Neuronal stem cell (in vitro differentiated cells): ENCODE measurements at places on chromosomes 12 and 14.
A peak's percentile ranks its signal among the peaks of the same experiment; 100 is the strongest.

- DNase-seq: no peak
These were observed 417.5 kb downstream of the LRIG3 start for GRCh38 chr12:58502841-58503240.

DNA sequence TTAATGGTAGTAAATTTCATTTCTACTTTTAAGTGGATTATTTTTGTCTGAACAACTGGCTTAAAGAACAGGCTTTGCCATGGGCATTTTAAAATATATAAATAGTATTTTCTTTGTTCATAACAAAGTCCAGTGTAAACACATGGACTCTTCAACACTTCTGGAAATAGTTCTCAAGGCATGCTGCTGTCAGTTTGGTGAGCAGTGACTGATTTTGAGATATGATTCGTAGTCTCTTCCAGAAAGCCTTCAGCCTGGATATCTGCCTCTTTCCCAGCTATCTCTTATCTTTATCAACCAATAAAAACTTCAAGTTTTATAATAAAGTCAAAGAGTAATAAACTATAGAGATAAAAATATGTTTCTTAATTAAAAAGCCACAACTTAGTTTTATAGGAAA is 110.7 kb downstream of the NAV3 start:
- no peak for DNase-seq

- no peak for DNase-seq
These were observed 8.6 kb upstream of the MSI1 start for GRCh38 chr12:120377611-120378010.

DNA sequence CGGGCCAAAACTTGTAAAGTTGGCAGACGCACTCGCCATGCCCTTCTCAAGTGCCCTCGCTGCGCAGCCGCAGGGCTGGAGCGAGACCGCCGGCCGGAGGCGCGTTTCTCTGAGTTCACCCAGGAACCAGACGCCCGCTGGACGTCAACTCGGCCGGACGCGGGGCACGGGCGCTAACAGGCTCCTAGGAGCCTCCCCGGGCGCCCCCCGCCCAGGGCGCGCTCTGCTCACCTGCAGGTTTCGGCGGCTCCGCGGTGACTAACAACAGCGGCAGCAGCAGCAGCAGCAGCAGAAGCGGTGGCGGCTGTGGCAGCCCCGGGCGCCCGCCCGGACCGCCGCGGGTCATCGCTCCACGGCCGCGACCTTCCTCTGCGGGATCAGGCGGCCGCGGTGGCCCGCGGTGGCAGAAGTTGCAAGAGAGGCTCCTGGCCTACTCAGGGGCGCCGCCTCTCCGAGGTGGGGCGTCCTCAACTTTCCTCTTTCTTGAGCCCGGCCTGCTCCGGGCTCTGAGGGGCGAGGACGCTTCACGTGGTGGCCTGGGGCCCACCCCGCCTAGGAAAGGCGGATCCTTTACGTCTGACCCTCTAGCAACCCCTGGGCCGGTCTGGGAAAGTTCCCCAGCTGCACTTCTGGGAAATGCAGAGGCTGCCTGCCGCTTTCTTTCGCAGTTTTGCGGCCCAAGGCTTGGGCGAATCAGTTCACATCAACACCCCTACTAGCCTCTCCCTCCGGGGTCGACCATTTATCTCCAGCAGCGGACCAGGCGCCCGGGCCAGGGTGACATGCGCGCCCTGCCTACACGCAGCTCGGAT is at the start of gene PLBD1:
Gene PLBD1 (minus strand): TSS at position 533 of the 812 bp plus-strand sequence. CDS start 187 bp downstream, at position 346.
- peak; percentile 39 for DNase-seq

GRCh38 chr12:128810182-128811127 is 13.3 kb downstream of the SLC15A4 start:
- DNase-seq: no peak

DNA sequence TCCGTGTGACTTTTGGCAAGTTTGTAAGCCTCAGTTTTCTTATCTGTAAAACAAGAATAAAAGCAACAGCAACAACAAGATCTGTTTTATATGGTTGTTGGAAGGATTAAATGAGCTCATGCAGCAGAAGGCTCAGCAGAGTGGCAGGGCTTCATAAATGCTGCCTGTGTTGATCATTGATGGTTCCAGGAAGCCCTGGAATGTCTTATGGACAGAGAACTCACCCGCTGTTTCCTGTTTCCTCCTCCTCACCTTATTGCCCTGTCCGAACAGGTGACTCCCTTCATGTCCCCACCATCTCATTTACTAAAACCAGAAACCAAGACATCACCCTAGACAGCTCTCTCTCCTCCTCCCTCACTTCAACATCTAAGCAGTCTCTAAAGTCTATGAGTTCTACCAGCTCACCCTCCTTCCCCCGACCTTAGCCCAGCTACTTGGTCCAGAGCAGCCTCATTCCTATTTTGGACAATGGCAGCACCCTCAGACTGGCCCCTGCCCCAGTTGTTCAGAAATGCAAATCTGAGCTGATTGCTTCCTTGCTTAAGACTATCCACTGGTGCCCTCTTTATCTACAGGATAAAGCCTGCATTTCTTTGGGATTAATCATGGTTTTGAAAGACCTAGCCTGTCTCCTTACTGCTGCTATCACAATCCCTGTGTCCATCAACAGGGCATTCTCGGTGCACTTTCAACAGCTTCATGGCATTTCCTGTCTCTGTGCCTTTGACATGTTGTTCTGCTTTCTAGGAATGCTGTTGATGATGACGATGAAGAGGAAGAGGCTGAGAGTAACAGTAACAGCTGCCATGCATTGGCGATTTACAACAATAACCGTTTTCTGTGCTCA is 21.4 kb upstream of the GSG1 start:
- no peak for DNase-seq

- no peak for DNase-seq
These were observed 976.7 kb upstream of the TMEM132C start for GRCh38 chr12:127290251-127290650.

GRCh38 chr14:105491366-105491973 is 424 bp downstream of the TEDC1 start:
- DNase-seq: no peak

DNA sequence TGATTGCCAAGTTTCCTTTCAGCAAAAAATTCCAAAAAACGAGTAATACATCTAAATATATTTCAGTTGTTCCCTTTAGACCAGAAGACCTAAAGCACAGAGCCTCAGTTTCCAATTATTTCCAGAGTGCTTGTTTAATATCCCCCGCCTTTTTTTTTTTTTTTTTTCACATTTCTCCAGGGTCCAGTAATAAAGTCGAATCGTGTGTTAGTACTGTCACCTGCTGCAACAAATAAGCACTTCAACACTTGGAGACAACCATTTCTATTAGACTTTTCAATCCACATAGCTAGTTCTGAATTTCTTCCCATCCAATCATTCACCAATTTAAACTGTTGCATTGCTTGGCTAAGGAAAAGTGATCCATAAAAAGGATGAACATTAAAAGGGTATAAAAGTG is 13.6 kb downstream of the PDE6H start:
- DNase-seq: no peak

DNA sequence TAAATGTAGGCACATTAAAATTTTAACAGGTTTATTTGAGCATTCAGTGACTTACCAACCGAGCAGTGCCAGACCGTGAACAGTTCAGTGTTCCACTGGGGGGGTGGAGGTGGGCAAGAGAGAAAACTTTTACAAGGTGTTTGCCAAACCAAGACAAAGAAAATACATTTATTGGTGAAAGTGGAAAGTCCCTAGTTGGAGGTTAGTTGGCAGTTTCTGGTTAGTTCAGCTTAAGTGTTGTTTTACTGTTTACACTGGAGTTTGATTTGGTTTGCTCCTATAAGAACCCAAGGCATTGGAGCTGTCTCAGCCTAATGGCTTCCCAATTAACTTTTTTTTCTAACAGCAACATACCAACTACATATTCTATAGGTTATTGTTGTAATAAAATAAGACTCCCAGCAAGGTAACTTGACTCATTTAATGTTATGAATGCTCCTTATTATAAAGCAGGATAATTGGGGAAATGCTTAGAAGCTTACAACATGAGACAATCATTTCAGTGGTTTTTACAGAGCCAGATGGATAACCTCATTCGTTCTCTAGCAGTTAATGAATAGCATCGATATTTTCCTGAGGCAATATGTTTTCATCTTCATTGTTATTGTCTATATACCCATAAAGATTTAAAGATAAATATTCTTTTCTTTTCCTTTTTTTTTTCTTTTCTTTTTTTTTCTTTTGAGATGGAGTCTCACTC is 115.8 kb downstream of the ETNK1 start:
- no peak for DNase-seq

DNA sequence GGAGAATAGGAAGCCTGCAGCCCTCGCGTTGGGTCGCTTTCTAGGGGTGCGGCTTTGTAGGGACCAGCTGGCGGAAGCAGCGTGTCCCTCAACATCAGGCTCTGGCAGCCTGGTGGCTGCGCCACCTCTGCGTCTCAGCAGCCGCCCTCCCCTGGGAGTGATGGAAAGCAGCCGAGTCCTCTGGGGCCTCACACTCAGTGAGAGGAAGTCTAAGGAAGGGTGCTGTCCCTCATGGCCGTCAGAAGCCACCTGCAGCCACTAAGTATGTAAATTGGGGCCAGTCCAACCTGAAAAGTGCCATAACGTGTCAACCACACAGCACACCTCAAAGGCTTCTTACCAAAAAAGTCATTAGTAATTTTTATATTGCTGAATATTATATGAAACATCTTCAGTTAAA is 80.3 kb downstream of the WDR20 start:
- DNase-seq: no peak

DNA sequence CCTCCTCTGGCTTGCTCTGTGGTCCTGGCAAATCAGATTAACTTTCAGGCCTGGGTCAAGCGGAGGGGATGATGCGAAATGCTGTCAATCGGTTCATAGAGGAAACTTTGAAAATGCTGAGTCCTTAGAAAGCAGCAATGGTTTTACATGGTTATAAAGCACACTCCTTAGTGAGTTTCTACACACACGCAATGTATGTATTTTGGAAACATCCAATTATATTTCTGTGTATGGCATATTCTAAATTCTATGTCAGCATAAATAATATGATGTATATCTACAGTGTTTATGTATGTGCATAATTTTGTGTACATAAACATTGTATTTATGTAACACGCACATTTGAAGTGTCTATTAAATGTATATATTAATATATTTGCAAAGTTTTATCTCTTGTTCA is 118.0 kb upstream of the ARID2 start:
- no peak for DNase-seq

GRCh38 chr14:21185491-21185890 is 29.6 kb upstream of the OR5AU1 start:
- DNase-seq: no peak

DNA sequence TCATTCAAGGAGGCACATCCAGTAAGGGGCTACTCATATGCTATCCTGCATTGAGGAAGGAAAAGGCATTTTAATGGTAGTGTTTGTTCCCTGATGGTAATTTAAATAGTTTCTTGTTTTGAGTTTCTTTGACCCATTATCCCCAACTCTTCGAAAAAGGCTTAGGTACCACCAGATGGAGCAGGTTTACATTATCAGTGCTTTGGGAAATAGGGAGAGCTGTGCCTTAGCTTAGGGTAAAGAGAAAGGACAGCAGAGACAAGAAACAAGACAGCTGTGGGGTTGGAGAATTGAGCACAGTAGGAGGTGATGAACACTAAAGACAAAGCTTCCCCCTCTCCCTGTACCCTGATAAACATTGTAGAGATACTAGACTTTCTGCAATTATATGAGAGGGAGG is 29.1 kb upstream of the HELB start:
- no peak for DNase-seq

DNA sequence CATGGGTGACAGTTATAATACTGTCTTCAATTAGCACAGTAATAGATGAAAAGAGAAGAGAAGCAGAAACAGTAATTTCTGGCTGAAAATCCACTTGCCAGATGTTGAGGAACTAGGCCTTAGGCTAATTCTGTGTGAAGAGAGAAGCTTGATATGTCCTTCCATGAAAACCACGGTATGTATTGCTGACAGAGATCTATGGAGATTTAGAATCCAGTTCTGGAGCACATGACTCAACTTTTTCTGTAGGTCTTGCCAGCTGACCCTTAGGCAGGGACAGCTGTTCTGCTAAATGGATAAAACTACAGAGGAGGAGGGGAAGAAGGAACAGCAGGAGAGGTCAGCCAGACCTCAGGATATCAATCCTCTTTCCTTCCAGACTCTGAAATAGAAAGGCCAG is 211.5 kb downstream of the PRKD1 start:
- DNase-seq: no peak

DNA sequence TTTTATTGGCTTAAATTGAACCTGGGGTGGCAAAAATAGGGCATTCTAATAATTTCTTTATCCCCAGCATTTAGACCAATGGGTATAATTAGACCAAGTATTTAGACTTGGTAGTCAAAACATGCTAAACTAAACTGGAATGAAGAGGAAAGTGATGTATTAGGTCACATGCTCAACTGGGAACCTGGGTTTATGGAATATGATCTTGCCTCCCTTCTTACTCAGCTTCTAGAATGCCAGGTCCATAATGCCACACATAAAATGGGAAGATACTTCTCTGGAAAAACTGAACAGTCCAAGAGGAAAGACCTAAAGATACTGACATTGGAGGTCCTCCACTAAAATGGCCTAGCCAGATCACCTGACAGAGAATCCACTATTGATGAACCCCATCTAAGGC is 6.2 kb upstream of the BIN2 start:
- no peak for DNase-seq

- DNase-seq: no peak
These were observed 13.3 kb upstream of the ANAPC5 start for GRCh38 chr12:121365416-121366062.

GRCh38 chr12:6563448-6564050 is 4.5 kb downstream of the NOP2 start:
- DNase-seq: peak; percentile 56

DNA sequence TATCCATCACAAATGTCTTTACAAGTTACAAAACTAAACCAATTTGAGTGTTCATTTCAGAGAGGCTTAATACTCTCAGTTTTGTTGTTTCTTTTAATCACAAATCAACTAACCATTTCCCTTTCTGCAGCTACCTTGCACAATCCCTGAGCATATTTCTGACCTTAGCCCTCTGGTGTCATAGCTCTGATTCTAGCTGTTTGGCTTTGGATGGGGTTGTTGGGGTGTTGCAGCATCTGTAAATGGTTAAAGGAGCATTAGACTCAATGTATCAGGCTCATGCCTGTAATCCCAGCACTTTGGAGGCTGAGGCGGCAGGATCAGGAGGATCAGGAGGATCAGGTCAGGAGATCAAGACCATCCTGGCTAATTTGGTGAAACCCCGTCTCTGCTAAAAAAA is 461.4 kb downstream of the NRXN3 start:
- no peak for DNase-seq

GRCh38 chr12:26282339-26282940 is 87.1 kb downstream of the SSPN start:
- no peak for DNase-seq

DNA sequence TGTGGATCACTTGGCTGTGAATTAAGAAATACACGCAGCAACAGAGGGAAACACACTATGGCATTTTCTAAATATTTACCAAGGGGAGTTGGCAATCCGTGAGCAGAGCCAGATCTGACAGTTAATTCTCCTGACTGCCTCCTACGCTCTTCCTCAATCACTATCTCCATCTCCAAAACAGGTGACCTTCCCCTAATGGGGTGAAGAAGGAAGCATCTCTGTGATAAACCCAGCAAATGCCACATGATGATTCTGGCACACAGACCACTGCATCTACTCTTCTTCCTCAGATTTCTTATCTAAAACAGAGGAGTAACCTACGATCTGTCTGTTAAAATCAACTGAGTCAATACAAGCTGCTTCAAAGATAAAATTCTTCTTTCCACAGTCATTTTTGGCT is 4.4 kb downstream of the SPTB start:
- DNase-seq: no peak

GRCh38 chr14:89455412-89455811 is 38.4 kb upstream of the FOXN3 start:
- no peak for DNase-seq
